Activated naive CD4-positive, alpha-beta T cell treated with anti-CD3 and anti-CD28 coated beads, Interleukin-2, amount 50 U/mL, for 16 hours (primary cell): ENCODE measurements at places on chromosomes 2 and 18.

DNA sequence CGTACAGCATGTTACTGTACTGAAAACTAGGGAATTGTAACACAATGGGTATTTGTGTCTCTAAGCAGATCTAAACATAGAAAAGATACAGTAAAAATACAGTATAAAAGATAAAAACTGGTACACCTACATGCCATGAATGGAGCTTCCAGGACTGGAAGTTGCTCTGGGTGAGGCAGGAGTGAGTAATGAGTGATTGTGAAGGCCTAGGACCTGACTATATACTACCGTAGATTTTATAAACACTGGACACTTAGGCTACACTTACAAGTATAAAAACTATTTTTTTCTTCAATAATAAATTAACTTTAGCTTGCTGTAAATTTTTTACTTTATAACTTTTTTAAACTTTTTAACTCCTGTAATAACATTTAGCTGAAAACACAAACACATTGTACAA is 324.4 kb upstream of the TNP1 start:
- DNase-seq, result no peak

DNA sequence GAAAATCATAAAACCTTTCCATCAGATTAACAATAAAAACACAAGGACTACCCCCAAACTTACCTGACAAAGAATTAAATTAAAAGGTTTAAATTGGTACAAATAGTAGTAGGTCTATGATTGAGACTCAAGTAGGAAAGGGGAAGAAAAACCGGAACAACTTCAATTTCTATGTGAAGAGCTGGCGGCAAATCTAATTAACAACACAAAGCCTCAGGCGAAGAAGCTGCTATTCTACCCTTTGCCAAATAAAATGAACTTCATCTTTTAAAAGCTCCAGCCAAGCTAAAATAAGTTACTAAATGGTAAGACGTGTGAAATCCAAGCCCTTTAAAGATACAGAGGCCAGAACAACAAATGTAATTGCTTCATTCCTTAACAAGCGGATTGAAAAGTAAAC is 146.5 kb downstream of the DLGAP1 start:
- no peak for DNase-seq

GRCh38 chr2:241947004-241947350 is 77.4 kb downstream of the RTP5 start:
- DNase-seq, result no peak

- no peak for DNase-seq
Observed at GRCh38 chr2:121286506-121286905, 1.5 kb upstream of the TFCP2L1 start.

DNA sequence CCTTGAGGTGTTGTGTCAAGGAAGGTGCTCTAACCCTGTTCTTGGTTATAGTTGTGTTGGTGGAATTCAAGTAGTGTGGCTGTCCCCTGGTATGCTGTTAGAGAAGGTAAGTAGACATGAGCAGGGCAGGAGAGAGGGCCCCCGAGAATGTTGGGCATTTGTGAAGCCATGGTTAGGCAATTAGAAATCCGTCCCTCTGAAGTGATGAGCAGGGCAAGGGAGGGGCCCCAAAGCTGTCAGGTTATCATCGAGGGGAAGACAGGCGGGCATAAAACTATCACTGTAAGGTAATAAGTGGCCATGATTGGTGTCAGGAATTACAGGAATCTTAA is 5.2 kb downstream of the XRCC5 start:
- DNase-seq, result no peak

GRCh38 chr2:10033251-10034006 is 9.9 kb upstream of the KLF11 start:
- DNase-seq, result no peak

DNA sequence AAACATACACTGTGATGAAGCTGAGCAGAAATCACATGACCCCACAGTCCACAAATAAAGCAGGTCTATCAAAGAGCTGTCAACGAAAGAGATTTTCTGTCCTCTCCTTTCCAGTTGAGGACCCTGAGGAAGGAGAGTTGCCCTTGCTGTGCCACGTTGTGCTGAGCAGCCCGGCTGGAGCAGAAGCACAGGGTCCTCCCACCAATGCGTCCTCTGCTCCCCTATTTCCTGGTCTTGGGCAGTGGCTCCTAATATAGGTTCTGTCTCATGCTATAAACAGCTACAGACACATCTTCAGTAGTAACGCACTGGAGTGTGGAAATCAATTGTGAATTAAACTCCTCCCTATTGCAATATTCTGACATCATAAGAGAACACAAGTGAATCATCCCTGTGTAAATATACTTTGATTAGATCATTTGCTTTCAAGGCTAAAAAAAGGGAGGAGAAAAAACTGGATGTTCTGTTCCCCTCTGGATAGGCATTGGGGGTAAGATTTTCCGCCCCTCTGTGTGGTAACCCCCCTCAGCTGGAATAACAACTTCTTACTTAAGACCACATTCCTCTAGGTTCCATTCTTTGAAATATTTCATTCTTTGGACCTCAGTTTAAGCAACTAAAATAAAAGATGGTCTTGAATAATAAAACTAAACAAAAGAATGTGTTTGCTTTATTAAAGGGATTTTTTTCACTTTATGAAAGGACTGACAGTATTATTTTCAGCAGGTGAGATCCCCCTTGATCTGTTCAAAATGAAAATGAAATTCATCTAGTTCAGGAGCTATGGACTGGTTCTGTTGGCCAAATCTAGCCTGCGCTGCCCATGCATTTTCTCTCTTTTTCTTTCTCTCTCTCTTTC is 8.3 kb upstream of the RHOB start:
- no peak for DNase-seq
